Left lobe of liver (tissue), 2 donors: ENCODE measurements at places on chromosomes 1 and 21.
A peak's percentile ranks its signal among the peaks of the same experiment; 100 is the strongest.

GRCh38 chr1:206716870-206717673 lies 32.4 kb downstream of the MAPKAPK2 start:
- no peak for DNase-seq

GRCh38 chr1:81155131-81155530 lies 645.6 kb upstream of the ADGRL2 start:
- no peak for DNase-seq

DNA sequence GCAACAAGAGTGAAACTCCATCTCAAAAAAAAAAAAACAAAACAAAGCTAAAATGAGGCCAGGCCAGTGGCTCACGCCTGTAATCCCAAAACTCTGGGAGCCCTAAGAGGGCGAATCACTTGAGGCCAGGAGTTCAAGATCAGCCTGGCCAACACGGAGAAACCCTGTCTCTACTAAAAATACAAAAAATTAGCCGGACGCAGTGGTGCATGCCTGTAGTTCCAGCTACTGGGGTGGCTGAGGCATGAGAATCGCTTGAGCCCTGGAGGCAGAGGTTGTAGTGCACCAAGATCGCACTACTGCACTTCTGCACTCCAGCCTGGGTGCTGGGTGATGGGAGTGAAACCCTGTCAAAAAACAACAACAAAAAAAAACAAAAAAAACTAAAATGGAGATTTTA lies 191.2 kb upstream of the SGIP1 start:
- no peak for DNase-seq

DNA sequence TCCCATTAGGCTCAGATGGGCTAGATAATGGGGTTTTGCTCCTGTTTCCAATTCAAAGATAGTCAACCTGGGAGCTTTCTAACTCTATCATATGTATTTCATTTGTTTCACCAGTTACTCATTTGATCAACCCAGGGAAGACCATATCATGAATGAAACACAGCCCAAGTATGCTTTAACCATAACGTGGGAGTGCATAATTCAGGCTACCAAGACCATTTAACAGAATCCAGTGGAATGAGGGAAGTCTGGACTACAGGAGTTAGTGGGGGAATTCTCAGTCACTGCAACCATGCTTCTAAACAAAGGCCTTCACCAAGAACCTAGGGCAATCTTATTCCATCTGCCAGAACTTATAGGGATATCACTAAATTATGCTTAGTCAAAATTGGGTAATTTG lies 15.0 kb upstream of the SLC16A1 start:
- DNase-seq, result no peak

DNA sequence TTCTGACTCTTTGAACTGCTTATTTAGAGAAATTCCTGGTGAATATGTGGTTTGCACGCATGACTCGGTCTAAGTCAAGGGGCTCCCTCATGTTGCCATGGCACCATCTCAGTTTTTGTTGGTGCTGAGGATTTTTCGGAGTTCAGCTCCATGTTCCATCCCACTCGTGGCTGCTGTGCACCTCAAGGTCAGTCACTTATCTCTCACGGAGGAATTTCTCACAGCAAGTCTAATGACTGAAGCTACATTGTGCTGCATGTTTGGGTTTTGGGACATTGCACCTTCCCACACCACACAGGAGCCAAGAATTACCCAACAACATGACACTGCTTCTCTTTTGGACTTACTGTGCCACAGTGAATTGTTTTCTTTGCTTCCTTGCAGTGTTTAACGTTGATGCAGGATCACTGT lies 269.9 kb downstream of the NCAM2 start:
- no peak for DNase-seq

GRCh38 chr1:176445402-176445801 lies 17.6 kb upstream of the PAPPA2 start:
- no peak for DNase-seq

- DNase-seq, result no peak
Measured at GRCh38 chr21:38082936-38083485, 166.8 kb upstream of the KCNJ6 start.

DNA sequence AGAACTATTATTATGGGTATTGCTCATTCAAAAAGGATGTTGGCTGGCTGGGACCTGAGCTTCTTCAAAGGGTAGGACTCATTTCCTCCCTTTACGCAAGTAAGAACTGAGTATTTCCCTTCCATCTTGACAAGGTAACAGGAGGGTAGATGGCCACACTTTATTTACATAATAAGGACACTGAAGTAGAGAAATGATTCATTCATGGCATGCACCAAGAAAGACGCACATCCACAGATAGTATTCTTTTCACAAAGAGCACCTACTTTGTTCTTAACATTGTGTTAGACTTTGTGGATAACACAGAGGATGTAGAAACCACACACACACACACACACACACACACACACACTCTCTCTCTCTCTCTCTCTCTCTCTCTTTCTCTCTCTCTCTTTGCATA lies 82.9 kb downstream of the FAM78B start:
- DNase-seq, result no peak

- DNase-seq, result no peak
Measured at GRCh38 chr1:24098943-24099638, 12.8 kb downstream of the MYOM3 start.

GRCh38 chr21:44370027-44370735 lies 16.8 kb downstream of the TRPM2 start:
- DNase-seq, result peak; percentile 58

DNA sequence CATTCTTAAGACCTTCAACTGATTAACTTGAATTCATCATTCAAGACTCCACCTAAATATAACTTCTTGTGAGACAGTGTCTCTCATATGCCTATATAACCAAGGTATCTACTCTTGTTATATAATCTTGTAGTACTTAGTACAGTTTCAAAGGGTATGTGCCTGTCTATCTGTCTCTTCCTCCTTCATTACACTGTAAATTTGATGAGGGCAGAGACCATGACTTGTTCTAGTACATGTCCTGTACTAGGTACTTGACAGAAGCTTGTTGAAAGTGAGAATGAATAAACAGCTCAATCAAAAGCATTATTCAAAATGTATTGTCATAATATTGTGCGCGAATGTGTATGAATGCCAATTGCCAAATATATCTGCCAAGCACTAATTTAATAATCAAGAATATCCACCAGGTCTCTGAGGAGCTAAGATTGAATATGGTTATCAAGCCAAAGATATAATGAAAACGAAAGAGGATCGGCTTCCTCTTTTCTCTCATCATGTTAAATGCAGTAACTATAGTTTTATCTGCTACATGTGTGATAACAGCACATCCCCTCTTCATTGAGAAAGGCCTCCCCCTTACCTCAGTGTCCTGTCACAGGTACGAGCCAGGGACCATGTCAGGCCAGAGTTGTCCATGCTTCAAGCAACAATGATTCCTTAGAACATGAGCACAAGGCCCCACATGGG lies 117.3 kb downstream of the UCHL5 start:
- no peak for DNase-seq

DNA sequence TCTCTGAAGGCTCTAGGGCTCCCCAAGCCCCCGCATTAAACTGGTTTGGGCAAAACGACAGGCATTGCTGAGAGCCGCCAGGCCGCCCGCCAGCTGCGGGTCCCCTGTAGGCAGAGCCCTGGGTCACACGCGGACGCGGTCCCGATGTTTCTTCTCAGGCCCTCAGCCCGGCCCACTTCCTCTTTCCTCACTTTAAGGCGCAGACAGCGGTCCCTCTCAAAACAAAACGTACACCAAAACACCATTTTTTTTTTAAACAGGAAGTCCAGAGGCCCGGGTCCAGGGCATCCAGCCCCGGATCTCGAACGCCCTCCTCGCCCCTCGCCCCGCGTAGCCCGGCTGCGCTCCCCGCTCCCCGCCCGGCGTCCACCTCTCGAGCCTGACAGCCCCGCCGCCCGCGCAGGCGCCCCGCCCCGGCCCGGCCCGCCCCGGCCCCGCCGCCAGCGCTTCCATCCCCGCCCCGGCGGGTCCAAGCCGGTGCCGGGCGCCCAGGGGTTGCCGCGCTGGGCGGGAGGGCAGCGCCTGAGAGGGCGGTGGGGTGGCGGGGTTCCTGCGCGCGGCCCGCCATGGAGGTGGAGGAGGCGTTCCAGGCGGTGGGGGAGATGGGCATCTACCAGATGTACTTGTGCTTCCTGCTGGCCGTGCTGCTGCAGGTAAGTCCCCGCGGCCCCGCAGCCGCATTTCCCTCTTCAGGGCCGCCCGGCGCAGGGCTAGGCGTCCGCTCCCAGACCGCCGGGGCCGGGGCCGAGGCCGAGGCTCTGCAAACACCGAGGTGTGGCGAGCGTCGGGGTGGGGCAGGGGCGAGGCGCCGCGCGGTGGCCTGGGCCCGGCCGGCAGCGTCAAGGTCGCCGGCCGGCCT lies at the start of gene SLC22A15:
SLC22A15 (plus strand) TSS at position 452 of the 859 bp plus-strand sequence; CDS start at position 567, 115 bp downstream.
- peak; percentile 53 for DNase-seq

DNA sequence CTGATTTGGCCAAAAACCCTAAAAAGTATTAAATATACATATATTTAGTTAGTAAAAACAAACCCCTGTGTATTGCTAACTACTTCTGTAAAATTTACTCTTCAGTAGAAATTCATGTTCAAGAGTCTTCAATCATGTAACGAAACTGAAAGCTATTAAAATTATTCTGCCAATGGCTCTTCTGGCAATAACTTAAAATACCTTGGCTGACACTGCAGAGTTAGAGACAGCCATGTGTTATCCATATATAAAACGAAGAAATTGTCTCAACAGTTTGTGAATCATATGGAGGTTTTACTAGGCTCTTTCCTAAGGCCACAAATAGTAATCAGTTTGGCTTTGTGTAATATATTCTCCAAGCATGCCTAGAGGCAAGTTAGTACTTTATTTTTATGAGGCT lies 357.2 kb downstream of the COL11A1 start:
- DNase-seq, result no peak
